MCF 10A (cell line): ENCODE measurements at places on chromosomes 5 and 9.

DNA sequence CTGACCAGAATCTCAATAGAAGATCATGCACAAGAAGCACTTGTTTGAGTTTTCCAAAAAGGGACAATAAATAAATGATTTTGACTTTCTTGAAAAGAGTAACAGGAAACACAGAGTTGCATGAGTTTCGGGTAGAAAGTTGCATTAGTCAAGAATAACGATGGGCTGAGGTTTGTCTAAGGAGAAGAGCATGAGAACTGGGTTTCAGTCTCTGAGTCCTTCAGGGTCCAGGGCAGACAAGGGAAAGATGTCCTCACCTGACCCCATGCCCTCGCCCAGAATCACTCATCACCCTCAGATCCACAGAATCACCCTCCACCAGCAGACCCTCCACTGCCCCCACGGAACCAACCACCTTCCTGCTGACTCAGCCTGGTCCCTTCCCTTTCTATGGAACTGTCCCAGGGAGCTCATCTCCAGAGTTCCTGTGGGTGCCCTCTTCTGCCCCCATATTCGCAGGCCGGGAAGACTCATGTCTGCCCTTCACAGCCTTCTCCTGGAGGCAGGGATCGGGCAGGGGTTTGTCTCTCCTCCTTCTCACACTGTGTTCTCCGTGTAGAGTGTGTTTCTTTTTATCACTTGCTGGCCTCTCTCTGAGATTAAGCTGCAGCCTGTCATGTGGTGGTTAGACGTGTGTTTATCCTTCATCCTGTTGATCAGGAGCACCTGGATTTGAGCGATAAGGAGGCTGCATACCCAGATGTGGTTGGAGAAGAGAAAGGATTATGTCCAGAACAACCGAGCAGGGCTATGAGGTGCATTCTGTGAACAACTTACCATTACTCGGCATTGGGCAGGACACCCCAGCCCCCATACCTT, 442.6 kb downstream of the MAT2B start:
- DNase-seq, result no peak

GRCh38 chr5:91206734-91207133, 176.4 kb downstream of the ARRDC3 start:
- peak; percentile 51 for DNase-seq

DNA sequence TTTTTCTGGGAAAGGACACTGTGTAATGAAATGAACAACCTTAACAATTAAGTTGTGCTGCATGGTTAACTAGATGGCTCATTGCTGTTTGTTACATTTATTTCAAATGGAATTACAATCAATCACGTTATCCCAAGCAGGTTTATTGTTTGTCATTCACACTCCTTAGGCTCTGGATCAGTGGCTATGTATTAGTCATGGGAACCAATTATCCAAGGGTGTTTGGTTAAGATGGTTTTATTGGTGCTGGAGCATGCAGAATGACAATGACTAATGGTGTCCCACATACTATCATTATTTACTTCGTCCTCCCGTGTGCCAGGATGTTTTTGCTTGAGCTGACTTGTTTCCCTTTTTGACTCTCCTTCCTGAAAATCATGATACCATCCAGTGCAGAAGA, 10.6 kb upstream of the TRPC7 start:
- DNase-seq, result no peak

DNA sequence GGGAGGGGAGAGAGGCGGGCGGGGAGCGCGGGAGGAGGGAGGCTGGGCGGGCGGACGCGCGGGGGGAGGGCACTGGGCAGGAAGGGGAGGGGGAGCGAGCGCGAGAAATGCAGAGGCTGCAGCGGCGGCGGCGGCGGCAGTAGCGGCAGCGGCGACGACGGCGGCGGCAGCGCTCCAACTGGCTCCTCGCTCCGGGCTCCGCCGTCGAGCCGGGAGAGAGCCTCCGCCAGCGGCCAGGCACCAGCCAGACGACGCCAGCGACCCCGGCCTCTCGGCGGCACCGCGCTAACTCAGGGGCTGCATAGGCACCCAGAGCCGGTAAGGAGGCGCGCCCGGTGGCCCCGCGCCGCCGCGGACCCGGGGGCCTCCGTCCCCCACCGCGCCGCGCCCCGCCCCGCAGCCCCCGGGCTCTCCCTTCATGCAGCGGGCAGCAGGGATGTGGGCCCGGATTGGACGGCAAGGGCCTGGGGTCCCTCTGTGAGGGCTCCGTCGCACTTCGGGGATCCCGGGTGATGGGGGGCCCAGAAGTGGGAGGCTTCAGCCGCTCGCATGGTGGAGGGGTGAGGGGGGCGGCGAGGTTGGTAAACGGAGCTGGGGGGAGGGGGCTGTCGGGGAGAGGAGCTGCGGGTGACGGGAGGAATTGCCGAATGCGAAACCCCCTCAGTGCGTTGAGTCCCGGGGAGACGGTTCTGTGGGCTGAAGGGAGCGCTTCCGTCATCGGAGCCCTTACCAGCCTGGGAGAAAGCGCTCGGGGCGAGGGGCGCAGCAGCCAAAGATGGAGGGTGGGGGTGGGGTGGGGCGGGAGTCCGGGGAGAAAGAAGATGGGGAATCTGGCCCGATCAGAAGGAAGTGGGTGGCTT, at the start of gene BASP1:
BASP1 (plus strand) TSS at position 139 of the 860 bp plus-strand sequence. CDS start 57,586 bp downstream, outside the sequence.
- peak; percentile 72 for DNase-seq

GRCh38 chr9:69199769-69200470, 25.8 kb downstream of the TJP2 start:
- peak; percentile 73 for DNase-seq

- DNase-seq, result no peak
Measured at GRCh38 chr5:94545870-94546625, 72.4 kb downstream of the KIAA0825 start.

- DNase-seq, result no peak
Measured at GRCh38 chr5:143882520-143882919, 70.6 kb downstream of the HMHB1 start.

DNA sequence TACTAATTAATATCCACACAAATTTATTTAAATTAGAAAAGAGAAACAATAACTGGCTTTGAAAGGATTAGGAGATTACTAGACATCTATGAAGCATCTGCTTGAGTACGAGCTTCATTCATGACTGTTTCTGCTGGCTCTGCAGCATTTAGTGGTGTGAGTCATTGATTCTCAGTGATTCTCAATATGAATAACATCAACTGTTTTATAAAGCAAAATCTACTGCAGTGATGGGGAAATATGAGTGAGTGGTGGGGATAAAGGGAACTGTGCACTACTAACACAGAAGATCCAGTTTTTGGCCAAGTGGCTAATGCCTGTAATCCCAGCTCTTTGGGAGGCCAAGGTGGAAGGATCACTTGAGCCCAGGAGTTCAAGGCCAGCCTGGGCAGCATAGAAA, 8.4 kb downstream of the FNBP1 start:
- peak; percentile 34 for DNase-seq

GRCh38 chr5:179122411-179123108, 62.4 kb downstream of the ZNF354C start:
- no peak for DNase-seq

DNA sequence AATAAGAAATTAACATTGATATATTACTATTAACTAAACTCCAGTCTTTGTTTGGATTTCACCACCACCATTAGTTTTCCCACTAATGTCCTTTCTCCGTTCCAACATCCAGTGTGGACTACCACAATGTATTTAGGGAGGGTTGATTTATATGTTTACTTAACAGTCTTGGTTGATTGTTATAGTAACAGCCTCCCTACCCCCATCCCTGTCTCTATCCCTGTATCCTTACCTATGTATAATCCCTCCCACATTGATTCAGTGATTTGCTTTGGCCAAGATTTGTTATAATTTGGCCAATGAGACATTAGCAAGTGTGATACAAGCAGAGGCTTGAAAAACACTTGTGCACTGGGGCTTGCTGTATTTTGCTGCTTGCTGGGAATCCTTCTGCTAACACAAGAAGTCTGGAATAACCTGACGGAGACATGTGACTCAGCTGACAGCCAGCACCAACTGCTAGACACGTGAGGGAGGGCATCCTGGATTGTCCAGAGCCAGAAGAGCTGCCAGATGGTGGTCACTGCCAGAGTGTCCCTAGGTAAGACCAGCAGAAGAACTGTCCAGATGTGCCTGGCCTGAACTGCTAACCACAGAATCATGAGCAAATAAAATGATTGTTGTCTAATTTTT, 51.2 kb upstream of the TCF7 start:
- DNase-seq, result peak; percentile 18

DNA sequence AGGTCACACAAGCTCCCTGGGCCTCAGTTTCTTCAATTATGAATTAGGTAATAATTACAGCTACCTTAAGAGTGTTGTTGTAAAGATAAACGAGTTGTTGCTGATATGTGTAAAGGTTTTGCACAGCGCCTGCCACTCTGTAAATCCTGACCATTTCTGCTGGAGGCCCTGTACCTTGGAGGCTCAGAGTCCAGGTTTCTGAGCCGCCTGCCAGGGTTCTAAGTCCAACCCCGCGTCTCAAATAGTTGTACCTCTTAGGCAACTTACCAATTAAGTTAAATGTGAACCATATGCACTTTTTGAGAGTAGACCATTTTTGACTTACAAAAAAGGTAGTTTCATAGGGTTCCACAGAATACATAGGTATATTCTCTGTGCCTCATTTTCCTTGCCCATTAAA, 156.8 kb upstream of the KLF9 start:
- DNase-seq, result no peak

DNA sequence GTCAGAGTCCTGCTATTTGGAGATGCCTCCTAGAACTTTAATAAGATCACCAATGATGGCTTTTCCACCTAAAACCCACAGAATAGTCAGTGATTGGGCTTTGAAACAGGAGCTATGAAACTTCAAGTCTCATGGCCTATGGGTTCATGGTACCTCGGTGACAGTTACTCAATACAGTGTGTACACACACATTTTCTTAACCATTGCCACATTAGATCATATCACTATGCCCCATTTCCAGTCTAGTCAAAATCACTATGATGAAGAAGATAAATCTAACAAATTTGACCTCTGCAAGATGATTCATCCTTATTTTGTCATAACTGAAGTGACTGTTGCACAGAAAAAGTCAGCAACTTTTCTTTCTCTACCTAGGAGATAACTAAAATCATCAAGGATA, 86.8 kb upstream of the OR13F1 start:
- DNase-seq, result no peak

DNA sequence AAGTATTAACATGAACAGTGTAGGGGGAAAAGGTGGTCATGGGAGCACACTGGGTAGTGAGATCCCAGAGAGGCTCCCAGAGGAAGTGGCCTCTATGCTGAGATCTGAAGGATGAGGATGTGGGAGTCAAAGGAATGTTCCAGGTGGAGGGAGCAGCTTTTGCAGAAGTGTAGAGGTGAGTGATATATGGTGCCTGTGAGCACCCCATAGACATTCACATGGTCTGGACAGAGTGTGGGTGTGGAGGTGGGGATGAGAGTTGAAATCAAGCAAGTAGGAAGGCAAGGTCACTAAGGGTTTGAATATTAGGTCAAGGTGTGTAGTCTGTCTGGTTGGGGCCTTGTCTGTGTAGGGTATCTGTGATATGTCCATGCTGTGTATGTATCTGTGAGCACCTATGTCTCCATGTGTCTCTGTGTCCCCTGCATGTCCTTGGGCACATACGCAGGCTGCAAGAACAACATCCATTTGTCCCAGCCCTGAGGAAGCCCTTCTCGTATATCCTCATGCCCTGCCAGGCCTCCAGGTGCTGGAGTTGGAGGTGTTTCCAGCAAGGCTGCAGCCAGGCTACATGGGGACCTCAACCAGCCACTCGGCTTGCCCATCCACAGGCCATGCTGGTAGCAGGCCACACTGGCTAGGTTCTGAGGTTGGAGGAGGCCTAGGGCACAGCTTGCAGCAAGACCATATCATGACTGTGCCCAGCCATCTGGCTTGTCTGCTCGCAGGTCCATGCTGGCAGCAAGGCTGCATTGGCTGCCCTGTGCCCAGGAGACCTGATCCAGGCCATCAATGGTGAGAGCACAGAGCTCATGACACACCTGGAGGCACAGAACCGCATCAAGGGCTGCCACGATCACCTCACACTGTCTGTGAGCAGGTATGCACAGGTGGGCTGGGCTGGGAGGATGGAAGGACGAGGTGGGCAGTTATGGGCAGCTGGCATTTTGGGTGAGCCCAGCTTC, 4.7 kb downstream of the PDLIM4 start:
- no peak for DNase-seq

DNA sequence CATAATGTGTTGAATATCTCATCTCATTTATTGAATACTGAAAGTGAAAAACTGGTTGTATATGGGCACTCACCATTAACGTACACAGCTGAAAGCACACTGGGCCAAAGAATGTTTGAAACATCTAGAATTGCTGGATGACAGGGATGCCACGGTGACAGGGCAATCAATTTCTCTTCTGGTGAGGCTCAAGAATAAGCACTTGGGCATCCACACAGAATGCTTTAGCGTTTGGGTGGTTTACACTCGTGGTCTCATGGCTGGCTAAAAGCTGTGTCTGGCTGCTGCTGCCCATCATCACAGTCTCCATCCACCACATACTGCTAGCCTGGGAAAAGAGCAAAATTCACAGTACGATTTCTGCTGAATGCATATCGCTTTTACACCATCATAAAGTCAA, 30.7 kb upstream of the IL31RA start:
- no peak for DNase-seq

DNA sequence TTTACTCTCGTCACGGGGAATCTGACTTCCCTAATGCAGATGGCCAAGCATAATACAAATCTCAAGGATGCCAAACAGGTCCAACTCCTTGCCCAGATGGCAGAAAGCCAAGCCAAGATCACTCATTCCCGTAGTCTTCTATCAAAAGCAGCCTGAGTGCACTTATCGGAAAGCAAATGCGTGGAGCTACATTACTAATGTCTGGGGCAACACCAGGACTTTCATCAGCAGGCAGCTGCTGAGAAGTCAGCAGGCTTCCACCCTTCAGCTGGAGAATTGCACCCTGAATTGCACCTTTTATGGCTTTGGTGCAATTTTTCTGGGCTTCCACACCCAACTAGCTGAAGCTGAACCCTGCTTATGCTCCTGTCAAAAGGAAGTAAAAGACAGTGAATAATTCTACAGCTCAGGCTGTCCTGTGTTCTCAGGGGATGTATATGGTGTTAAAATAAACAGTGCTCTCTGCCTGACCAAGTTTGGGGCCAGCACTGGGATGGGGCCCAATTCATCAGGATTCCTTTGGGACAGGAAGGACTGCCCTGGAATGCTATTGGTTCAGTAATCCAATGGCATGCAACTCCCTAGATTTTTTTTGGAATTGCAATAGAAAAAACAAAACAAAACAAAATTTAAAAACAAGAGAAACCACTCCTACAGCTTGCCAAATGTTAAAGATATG, 92.6 kb downstream of the DPYSL3 start:
- peak; percentile 43 for DNase-seq

GRCh38 chr5:44881266-44881665, 72.5 kb downstream of the MRPS30 start:
- DNase-seq, result no peak

- DNase-seq, result no peak
Measured at GRCh38 chr5:151153300-151153699, 4.3 kb downstream of the ANXA6 start.

DNA sequence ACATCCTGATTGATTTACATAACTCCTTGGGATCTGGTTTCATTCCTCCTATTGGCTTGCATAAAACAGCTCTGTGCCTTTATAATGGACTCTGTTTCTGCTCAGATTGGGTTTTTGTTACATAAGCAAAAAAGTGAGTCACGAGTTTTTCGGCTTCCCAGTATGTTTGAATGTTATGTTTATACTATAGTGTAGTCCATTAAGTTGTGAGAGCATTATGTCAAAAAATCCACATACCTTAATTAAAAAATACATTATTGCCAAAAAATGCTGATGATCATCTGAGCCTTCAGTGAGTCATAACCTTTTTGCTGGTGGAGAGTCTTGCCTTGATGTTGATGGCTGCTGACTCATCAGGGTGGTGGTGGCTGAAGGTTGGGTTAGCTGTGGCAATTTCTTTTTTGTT, 144.6 kb downstream of the CCDC171 start:
- peak; percentile 86 for DNase-seq

- peak; percentile 73 for DNase-seq
Measured at GRCh38 chr5:149205625-149206523, 64.6 kb downstream of the ABLIM3 start.
